ENCODE measurements at places on chromosomes 1 and 21. TPM values are rescaled to one million over a fixed set of nuclear protein-coding genes. Genes with fewer than 3 reads are reported as not detected.

Gene ACTA1
- total RNA-seq = 1.3 TPM

Gene LMX1A
- 0.04 TPM for total RNA-seq

Gene RAB25
- total RNA-seq = 420 TPM

Gene MMP23B
- 0.92 TPM for total RNA-seq

Gene ITGB2
- 7.1 TPM for total RNA-seq

Gene TRMT1L
- 13.5 TPM for total RNA-seq

GRCh38 chr1:185500001-185500626, 183.1 kb upstream of the IVNS1ABP start:
- ATAC-seq = no peak

- ATAC-seq = no peak
These were observed 11.5 kb downstream of the BCAR3 start for GRCh38 chr1:93670141-93670540.

- no peak for ATAC-seq
These were observed 35.7 kb downstream of the DUSP10 start for GRCh38 chr1:221706191-221706590.

- no peak for ATAC-seq
These were observed 53.6 kb upstream of the SSX2IP start for GRCh38 chr1:84743896-84744295.

DNA sequence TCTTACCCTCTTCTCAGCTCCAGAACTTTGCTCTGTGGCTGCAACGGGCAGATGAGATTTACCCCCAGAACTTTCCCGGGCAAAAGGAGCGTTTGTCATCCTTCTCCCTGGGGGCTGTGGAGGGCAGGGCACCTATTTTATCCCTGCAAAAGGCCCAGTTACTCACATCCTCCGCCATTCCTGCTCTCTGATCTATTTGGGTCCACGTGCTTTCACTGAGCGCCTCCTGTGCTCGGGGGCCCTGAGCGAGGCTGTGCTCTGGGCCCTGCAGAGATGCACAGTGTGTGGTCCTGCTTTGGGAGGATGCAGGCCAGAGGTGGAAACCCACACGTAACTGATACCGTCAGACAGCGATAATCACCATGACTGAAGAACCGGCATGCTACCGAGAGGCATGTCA, 2.4 kb upstream of the CSMD2 start:
- no peak for ATAC-seq

- peak; percentile 62 for ATAC-seq
These were observed 14.0 kb upstream of the ZNF692 start for GRCh38 chr1:248872752-248873408.

GRCh38 chr1:168531615-168532345, 12.0 kb downstream of the XCL2 start:
- no peak for ATAC-seq

- ATAC-seq = no peak
These were observed 282 bp upstream of the ECE1 start for GRCh38 chr1:21290546-21290944.

GRCh38 chr21:44846485-44847260, 26.8 kb downstream of the PTTG1IP start:
- peak; percentile 78 for ATAC-seq
